ENCODE measurements at places on chromosomes 16 and 17. TPM values are rescaled to one million over a fixed set of nuclear protein-coding genes. Genes with fewer than 3 reads are reported as not detected.

GRCh38 chr16:85652431-85653221 is 36.1 kb downstream of the GINS2 start:
- DNase-seq, result peak; percentile 82

GRCh38 chr16:16064874-16065384 is 115.5 kb downstream of the ABCC1 start:
- DNase-seq, result no peak

MYO18A gene
- 30.5 TPM for total RNA-seq

ITGB4 gene
- not detected for total RNA-seq
